A549 treated with DMSO at 1 μM for 4 hours (cell line): ENCODE measurements at places on chromosomes 4 and X. TPM values are rescaled to one million over a fixed set of nuclear protein-coding genes. Genes with fewer than 3 reads are reported as not detected.

GRPR gene
- 0.05 to 0.07 TPM in 2 of 5 replicates, not detected in the others for total RNA-seq

KLKB1 gene
- 0.03 TPM in 1 of 5 replicates, not detected in the others for total RNA-seq

SPANXC gene
- total RNA-seq = 0.45 to 1.1 TPM (median 0.94 TPM) in 5 replicates

CSN1S1 gene
- total RNA-seq = not detected in 5 replicates

SPANXD gene
- 0.17 TPM in 1 of 5 replicates, not detected in the others for total RNA-seq

CENPI gene
- total RNA-seq = 8.9 to 14.7 TPM (median 13.2 TPM) in 5 replicates

KLB gene
- 0.10 to 0.16 TPM (median 0.13 TPM) in 5 replicates for total RNA-seq

KIAA1210 gene
- total RNA-seq = 0.01 TPM in 1 of 5 replicates, not detected in the others

PTTG2 gene
- total RNA-seq = not detected in 5 replicates

PPP1R2C gene
- not detected in 5 replicates for total RNA-seq

NAT8L gene
- total RNA-seq = 11.9 to 15.4 TPM (median 13.8 TPM) in 5 replicates

SYN1 gene
- total RNA-seq = 0.17 to 0.66 TPM (median 0.31 TPM) in 5 replicates

ERCC6L gene
- total RNA-seq = 12.4 to 16.0 TPM (median 14.3 TPM) in 5 replicates

MAGEE1 gene
- total RNA-seq = 3.7 to 5.4 TPM (median 5.3 TPM) in 5 replicates

GALNT7 gene
- total RNA-seq = 25.4 to 32.7 TPM (median 29.5 TPM) in 5 replicates

PLK4 gene
- total RNA-seq = 13.4 to 17.5 TPM (median 16.7 TPM) in 5 replicates

GPR173 gene
- 0.01 to 0.02 TPM in 2 of 5 replicates, not detected in the others for total RNA-seq

GNRHR gene
- not detected in 5 replicates for total RNA-seq

KLHL13 gene
- total RNA-seq = 0.30 to 0.37 TPM (median 0.34 TPM) in 5 replicates

FGA gene
- total RNA-seq = 6.0 to 9.4 TPM (median 8.1 TPM) in 5 replicates

SEL1L3 gene
- total RNA-seq = 24.2 to 29.0 TPM (median 25.4 TPM) in 5 replicates

NALF2 gene
- total RNA-seq = 5.4 to 6.7 TPM (median 6.1 TPM) in 5 replicates

AREG gene
- 69.6 to 88.2 TPM (median 81.0 TPM) in 5 replicates for total RNA-seq

ZNF827 gene
- 3.6 to 5.1 TPM (median 4.5 TPM) in 5 replicates for total RNA-seq

PHKA2 gene
- 10.2 to 12.6 TPM (median 11.9 TPM) in 5 replicates for total RNA-seq

SH3BGRL gene
- 40.1 to 63.6 TPM (median 48.1 TPM) in 5 replicates for total RNA-seq

SPATA18 gene
- total RNA-seq = 4.3 to 5.3 TPM (median 4.8 TPM) in 5 replicates

EREG gene
- 36.8 to 62.3 TPM (median 54.9 TPM) in 5 replicates for total RNA-seq
